ENCODE measurements at places on chromosomes 1 and 21.

- no peak for DNase-seq
These were observed 389.8 kb upstream of the LYPLAL1 start for GRCh38 chr1:218783916-218784315.

GRCh38 chr21:35603494-35603893 lies 456.8 kb downstream of the SETD4 start:
- no peak for DNase-seq

DNA sequence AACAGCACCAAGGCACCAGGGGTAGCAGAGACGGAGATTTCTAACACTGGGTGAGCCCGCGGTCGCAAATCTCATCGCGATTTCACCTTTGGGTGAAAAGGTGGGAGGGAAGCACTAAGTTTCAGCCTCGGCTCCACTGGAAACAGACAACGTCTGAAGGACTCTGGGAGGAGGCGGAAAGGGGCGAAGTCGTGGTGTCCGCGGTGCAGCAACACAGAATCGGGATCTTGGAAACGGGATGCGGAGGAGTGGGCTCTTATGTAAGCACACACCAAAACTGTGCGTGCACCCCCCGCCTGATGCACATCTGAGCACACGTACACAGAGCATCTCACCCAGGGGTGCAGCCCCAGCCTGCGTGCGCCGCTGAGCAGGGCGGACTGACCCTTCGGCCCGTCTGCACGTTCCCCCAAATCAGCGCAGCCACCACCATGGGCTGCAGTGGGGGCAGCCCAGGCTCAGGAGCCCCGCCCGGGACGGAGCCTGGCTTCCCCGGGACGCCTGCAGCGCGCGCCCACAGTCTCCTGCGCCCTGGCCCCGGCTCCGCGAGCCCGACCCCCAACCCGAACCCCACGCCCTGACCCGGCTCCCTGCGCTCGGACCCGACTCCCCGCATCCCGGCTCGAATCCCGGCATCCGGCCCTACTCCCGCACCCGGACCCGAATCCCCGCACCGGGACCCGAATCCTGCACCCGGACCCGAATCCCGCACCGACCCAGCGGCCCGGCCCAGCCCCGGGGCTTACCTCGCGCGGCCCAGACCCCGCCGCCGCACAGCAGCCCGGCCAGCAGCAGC lies 670 bp downstream of the CLSTN1 start:
- peak; percentile 19 for DNase-seq

DNA sequence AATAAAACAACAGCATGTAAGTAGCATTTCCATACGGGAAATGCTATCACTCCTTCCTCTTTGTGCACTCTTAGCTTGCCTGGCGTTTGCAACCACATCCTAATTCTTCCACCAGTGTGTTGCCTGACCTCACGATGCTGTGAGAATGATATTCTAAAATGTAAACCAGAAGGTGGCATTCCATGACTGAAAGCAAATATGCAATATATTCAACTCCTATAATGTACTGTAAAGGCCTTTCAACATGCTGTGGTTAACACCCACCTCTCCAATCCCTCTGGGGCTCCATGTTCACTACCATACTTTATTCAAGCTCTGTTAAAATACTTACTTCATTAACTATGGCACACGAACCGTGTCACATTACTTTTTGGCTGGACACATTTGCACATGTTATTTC lies 420.6 kb upstream of the DEPDC1 start:
- no peak for DNase-seq

DNA sequence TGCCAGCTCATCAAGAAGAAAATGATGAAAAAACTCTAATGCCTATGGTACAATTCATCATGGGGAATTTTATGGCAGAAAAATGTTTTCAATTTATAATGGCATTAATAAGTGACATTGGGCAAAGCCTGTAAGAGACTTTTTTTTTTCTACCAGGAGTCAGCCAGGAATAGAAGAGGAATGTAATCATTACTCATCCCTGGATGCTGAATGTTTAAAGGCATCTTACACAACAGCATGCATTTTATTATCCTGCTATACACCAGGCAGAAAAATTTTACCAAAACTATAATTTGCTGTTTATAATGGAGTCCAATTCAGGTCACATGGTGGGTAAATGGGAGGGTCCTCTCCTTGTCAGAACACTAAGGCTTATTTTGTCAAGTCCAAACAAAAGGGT lies 189.9 kb upstream of the BEND5 start:
- peak; percentile 85 for DNase-seq

DNA sequence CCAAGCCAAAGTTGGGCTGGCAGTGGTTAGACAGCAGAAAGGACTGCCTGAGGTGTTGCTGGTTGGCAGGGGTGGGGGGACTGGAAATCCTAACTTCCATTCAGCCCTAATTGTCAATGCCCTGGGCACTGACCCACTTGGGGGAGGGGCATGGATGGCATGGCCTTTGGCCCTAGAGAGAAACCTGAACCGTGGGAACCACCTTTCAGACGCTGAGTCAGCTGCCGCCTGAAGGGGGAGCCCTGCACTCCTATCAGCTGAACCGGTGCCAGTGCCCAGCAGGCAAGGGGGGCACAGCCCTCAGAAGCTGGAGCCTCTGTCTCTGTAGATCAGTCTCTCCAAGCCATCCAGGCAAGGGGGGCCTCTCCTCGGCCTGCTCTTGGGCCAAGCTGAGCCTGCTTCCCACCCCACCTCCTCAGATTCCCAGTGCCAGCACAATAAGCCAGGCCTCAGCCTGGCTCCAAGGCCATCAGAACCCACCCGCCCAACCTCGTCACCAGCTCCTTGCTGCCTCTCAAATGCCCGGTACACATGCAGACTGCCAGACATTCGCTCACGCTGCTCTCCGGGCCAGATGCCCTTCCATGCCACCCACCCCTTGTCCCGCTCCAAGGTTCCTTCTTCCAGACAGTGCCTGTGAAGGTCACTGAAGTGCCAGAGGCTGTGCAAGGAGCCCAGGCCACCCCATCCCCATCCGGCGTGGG lies 11.6 kb downstream of the TINAGL1 start:
- DNase-seq, result no peak

GRCh38 chr1:108664481-108664880 lies 3.6 kb upstream of the HENMT1 start:
- DNase-seq, result no peak

DNA sequence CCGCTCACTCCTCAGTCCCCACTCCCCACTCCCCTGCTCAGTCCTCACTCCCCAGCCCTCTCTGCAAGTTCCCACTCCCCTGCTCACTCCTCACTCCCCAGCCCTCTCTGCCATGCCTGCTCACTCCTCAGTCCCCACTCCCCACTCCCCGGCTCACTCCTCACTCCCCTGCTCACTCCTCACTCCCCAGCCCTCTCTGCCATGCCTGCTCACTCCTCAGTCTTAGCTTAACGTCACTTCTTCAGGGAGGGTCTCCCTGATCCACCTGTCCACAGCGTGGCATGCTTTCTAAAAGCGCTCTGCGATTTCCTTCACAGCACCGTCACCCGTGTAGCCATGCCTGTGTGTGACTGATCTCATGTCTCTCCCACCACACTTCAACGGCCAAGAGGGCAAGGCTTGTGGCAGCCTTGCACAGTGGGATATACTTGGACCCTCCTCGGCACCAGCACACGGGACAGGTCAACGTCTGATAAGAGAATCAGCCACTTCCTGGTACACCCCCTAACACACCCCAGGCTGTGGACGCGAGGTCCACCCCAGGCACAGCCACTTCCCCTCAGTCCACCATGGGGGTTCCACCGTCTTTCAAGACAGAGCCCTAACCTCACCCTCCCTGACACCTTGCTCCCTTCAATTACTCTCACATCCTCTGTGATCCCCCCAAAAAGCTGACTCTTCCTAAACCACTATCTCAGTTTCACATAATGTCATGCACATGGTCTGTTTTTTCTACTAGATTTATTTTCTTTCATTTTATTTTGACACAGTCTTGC lies 14.0 kb downstream of the PRDM15 start:
- DNase-seq, result no peak

DNA sequence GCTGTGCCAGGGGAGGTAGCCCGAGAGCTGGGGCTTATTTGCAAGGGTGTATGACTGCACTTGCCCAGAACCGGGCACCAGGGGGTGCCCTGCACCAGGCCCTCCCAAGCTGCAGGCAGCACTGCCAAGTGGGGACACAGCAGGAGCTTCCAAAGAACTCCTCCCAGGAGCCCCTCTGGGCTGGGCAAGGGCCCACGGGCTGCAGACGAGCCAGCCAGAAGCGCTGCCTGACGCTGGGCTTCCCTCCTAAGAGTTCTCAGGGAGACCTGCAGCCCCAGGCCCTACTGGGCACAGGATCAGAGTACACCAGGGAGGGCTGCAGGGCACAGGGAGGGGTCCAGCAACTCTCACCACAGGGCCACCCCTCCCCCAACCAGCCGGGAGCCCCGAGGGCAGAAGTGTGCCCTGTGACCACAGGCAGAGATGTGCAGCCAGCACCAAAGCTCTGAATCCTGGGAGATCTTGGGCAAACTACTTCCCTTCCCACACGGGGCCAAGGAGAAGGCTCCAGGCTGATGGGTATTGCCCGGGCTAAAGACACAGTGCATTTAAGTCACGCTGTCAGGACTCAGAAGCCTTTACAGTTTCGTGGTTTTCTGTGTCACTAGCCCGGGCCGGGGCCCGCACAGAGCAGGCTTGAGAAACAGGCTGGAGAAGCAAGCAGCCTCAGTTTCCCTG lies 63.4 kb downstream of the KCNAB2 start:
- peak; percentile 49 for DNase-seq

DNA sequence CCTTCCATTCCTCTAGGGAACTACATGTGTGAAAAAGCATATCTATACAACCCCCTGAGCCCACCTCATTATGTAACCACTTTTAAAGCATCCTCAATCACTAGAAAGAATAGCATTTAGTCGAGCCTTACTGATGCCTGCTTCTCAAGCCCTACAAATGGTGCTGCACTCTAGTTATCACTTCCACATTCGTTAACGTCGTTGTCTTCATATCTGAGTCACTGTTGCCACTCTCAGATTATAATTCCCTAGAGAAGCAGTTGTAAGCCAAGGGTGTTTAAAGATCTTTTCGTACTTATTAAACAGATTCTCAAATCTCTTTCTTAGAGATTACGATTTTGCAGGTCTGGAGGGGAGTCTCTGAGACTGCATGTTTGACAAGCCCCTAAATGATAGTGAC lies 16.5 kb downstream of the ATP1B1 start:
- no peak for DNase-seq

- no peak for DNase-seq
These were observed 18.5 kb upstream of the TBX15 start for GRCh38 chr1:119006406-119007279.

GRCh38 chr1:23537296-23537973 lies 6.4 kb upstream of the E2F2 start:
- DNase-seq, result peak; percentile 80

- DNase-seq, result no peak
These were observed 51.0 kb upstream of the GORAB start for GRCh38 chr1:170481000-170481399.

- peak; percentile 42 for DNase-seq
These were observed 293.8 kb downstream of the TTLL7 start for GRCh38 chr1:83705091-83705490.

DNA sequence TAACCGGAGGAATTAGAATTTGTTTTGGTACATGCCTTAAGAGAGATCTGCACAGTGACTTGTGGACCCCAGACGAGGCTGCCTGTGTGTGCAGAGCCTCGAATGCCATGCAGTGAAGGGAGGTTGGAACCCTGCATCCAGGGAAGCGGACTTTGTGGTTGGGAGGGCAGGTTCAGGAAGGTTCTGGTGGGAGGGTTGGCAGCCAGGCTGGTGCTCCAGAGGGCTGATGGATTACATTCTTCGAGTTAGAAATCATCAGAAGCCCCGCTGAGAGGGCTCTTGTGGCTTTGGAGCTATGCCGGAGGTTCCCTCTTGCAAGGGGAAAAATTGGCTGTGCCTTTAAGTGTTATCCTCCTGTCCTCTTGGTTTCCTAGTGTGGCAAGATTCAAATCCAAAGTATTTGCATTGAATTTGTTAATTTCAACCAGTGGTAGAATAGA lies 21.1 kb downstream of the ROR1 start:
- peak; percentile 25 for DNase-seq

DNA sequence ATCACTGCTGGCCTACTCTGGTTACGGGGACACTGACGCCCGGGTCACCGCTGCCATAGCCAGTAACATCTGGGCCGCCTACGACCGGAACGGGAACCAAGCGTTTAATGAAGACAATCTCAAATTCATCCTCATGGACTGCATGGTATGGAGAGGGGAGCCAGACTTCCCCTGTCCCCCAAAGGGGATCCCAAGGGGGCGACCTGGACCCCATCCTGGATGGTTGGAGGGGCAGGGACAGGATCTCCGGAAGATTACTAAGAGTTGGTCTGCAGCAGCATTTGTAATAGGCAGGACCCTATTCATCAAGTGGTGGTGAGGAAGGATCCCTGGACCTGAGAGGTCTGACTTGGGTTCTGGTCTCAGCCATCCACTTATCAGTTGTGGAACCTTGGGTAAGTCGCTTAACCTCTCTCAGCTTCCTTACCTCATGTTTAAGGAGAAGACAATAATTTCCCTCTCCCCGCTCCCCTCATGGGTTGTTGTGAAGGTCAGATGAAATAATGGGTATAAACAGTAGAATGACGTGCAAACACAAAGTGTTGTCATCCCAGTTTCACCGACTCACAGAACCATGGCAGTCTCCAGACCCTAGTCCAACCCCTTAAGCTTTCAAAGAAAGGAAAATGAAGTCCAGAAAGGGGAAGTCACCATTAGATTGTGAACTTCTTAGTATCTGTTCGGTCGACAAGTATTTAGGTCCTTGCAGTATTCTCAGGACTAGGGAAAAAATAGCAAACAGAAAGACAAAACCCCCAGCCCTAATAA lies 883 bp downstream of the LAMTOR2 start:
- DNase-seq, result no peak
